ENCODE measurements at places on chromosomes 3 and 15.
A peak's percentile ranks its signal among the peaks of the same experiment; 100 is the strongest.

GRCh38 chr15:40340740-40341400, at the start of gene CCDC9B:
Gene CCDC9B (minus strand): TSS chr15:40340939. CDS start chr15:40340819, 120 bp downstream.
- peak; percentile 69 for DNase-seq

DNA sequence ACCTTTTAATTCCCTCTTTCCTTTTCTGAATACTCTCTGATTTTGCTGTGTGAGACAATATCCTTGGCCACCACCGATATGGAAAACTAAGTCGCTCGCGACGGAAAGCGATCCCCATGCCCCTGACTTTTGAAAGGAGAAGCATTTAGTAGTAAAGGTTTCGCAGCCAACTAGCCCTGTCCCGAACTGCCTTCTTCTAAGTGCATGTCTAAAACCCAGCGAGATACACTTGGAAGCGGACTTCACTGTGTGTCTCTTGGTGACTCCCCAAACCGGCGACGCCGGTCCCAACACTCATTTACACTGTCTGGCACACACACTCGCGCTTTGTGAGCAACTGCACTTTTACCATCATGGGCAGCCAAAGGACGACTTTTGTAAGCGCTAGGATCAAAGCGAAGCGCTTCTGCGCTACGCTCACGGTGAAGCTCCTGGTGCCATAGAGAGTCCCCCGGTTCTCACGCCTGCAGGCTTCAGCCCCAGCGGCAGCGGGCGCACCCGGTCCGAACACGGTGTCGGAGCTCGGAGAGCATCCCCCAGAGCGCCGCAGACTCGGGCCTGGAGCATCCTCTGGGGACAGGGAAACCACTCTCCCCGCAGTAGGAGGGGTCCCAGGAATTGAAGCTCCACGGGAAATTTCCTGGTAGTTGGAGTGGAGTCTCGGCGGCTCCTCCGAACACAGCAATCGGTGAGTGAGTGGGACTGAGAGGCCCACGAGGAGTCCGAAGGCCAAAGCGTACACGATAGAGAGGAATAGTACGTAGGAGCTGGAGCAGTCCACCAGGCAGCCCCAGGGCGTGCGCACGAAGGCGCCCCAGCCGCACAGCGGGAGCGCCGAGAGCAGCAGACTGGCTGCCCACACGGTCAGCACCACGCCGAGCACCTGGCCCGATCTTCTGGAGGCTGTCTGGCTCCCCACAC, 1.4 kb downstream of the GPR149 start:
- DNase-seq = no peak

DNA sequence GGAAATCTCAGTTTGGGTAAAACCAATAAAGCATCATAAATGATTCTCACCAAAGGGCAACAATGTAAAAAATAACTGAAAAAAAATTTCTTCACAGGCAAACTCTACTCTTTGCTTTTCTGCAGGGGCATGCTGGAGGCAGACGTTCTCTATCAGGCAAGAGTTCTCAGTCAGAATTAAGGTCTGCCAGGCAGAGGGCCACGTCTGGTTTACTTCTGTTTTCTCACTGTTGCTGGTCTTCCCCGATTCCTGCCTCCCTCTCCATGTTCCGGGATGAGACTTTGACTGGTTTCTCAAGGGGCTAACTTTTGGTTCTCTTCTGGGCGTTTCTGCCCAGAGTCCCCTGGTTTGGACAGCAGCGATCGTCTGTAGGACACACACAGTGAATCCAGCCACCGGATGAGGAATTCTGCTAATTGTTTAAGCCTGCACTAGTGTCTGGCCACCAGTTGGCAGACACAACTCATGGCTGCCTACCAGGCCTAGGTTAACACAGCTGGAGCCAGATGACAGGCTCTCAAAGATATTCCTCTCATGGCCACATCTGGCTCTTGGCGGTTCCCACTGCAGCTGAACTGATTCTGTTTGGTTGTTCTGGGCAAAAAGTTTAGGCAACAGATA, 273.1 kb downstream of the FOXP1 start:
- DNase-seq = no peak

GRCh38 chr3:56087451-56088053, 380.7 kb downstream of the ERC2 start:
- no peak for DNase-seq

DNA sequence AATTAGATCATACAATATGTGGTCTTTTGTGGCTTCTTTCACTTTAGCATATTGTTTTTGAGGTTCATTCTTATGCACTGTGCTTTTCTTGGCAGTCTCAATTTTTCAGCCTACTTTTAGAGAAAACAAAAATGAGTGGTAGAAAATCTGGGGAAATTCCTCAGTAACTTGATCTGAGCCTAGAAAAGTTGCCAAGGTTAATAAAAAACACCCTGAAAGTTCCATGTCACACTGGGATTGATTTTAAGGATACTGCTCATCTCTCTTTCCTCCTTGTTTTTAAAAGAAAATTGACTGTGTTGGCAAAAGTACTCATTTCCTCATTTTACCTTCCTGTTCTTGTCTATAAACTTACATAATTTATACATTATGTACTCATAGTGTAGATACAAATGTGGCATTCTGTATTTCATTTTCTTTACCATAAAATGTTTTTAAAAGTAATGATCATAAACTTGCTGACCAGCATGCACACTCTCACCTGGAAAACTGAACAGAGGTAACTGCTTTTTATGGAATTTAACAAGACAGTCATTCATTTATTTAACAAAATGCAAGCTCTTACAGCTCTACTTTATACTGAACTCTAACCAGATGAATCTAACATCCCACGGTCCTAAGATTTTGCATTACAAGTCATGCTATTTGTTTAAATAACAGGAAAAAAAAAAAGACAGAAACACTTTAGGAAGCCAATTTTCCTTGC, 28.6 kb upstream of the SH3BP5 start:
- DNase-seq = no peak

GRCh38 chr3:19221081-19221480, 72.8 kb downstream of the KCNH8 start:
- no peak for DNase-seq

- no peak for DNase-seq
Observed at GRCh38 chr15:22936577-22937472, 43.3 kb downstream of the CYFIP1 start.

DNA sequence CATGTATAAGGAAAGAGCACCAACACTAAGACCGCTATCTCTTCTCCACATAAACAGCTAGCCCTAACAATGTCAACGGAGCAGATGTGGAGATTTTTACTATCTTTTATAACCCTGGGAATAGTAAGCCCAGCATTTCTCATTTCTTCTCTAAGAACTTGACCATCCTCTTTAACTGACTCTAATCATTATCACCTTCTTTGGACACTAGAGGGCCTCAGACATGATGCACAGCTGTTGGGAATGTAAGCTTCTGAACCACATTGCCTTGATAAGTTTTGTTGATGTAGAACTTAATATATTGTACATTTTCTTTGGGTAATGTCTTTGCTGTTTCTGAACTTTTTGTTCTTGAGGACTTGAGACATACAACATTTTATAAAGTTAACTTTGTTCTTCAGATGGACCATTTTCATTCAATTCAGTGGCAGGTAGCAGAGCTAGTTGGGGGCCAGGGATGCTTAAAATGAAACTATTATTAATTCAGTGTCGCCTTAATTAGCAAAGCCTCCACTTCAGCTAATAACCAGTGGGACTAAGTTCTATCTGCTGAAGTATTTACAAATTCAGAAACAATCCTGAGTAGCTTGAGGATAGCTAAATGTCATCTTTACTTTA, 9.6 kb upstream of the TAGLN3 start:
- peak; percentile 63 for DNase-seq

- DNase-seq = no peak
Observed at GRCh38 chr15:63233667-63234423, 43.6 kb upstream of the APH1B start.

GRCh38 chr3:168647582-168647981, 551.9 kb upstream of the GOLIM4 start:
- no peak for DNase-seq

- no peak for DNase-seq
Observed at GRCh38 chr15:76138436-76138835, 78.7 kb downstream of the TMEM266 start.

- no peak for DNase-seq
Observed at GRCh38 chr15:57205027-57205855, 171.1 kb upstream of the CGNL1 start.

DNA sequence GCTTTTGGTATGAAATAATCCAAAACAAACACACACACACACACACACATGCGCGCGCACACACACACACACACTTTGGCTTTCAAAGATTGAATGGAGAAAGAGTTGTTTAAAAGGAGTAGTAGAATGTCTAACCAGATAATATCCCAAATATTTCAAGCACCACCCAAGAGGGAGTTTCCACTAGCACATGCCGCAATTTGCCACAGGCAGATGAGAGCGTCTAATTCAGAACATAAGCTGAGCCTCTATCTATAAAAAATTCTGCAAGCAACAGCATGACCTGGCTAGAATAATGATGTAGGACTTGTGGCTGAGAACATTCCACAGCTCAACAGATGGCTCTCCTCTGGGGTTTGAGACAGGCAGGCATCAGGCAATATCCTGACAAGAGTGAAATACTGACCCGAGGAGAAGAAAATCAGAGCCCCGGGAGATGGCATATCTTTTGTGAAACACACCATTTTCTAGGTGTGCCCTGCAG, 302.5 kb upstream of the GADL1 start:
- DNase-seq = peak; percentile 57

GRCh38 chr15:89812011-89812846, 2.4 kb downstream of the ANPEP start:
- no peak for DNase-seq

DNA sequence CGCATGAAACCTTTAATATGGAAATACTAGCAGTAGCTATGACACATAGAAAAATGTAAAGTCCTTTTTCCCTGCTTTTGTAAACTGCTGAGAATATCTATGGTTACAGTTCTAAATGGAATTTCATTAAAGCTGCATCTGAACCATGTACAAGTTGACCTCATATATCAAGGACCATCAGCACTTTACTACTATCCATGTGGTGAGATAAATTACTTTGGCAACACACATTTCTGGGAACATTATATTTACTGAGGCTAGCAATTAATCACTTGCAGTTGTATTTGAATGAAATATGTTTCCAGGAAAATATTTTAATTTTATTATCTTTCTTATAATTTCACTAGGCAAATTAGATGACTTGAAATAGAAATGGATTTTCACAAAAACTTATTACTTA, 545.5 kb downstream of the NAALADL2 start:
- DNase-seq = no peak

GRCh38 chr3:149415484-149415883, 38.0 kb upstream of the TM4SF1 start:
- no peak for DNase-seq

DNA sequence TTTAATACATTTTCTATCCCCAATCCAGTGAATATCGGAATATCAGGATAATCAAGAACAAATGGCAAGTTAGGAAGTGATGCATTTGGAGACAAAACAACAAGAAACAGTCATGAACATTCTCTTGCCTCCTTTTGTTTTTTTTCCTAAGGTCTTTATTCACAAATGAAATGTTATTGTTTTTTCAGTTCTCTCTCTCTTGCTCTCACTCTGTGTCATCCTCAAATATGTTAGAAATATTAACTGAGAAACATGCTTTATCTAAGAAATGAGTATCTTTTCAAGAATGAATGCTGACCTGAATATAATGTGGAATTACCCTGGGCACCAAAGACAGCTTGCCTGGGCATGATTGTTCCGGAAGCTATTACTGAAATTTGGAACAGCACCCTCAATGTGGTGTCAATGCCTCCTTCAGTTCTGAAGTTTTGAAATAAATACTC, 51.3 kb downstream of the RBMS3 start:
- DNase-seq = no peak

DNA sequence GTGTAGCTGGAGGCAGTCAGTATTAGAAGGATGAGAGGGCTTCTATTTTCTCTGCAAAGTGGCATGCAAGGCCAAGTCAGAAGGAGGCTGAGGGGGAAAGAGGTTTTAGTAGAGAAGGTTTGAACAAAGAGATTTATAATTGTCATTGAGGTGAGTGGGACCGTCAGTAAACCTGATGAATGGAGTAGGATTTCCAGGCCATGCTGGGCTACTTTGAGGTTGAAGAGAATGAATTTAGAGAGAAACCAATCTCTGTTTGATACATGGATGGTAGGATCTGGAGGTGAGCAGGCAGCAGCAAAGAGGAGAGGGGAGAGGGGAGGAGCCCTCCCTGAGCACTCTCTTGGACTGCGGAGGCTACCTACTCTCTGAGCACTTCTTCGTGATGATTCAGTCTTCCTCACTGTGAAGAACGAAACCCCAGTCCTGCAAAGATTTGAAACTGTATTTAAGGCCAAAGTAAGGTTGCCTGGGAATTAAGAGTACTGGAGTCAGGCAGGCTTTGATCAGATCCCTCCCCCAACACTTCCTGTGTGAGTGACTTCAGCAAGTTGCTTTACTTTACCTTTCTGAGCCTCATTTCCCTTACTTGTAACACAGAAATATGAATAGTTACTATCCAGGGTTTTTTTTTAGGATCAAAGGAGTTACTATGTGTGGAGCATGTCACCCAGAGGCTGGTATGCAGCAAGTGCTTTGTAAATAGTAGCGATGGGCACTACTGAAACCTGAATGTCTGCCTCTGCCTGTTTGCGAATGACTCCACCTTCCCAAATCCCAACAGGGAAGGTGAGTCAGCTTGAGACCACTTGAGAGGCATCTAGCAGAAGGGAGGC, 75.8 kb downstream of the RPL39L start:
- DNase-seq = no peak

DNA sequence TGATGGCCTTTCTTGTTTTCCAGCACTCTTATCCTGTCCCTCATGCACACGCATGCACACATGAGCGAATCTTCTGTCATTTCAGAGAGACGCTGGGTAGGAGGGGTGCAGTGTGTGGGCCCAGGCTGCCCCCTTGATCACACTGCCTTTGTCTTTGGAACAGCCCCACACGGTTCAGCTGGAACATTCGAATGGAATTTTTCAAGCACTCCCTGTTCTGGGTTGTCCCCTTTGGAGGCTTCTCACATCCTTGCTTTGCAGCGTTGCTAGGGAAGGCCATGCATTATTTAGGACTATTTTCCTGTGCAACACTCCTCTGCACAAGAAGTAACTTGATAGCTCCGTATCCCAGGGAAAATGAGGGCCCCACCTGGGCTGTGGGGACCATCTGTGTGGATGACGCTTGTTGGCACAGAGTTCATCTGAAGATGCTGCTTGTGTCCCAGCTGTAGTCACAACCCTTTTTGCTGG, 78.4 kb downstream of the SPSB4 start:
- peak; percentile 89 for DNase-seq

DNA sequence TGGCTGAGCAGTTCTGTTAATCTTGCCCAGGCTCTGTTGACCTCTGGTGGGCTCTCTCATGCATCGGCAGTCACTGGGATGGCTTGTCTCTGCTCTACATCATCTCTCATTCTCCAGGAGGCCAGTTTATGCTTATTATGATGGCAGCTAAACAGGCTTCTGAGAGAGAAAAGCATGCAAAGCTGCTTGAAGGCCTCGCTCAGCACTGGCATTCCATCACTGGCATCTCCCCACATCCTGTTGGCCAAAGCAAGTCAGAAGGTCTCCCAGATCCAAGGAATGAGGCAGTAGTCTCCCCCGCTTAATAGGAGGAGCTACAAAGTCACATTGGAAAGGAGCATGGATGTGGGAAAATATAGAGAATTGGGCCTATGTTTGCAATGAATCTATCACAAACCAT, 212.6 kb downstream of the ZNF621 start:
- no peak for DNase-seq

Data from NCI-H1694 treated with DMSO at 0.1 percent for 48 hours (cell line).